A549 treated with dexamethasone at 1 μM for 4 hours (cell line): ENCODE measurements at places on chromosomes 2 and 18. TPM values are rescaled to one million over a fixed set of nuclear protein-coding genes. Genes with fewer than 3 reads are reported as not detected.

The MPP4 gene
- 0.04 to 0.08 TPM (median 0.06 TPM) in 3 of 5 replicates, not detected in the others for total RNA-seq

The PRSS56 gene
- 0.08 to 0.16 TPM (median 0.12 TPM) in 4 of 5 replicates, not detected in the other for total RNA-seq

The C2orf80 gene
- total RNA-seq, result not detected in 5 replicates

The GAL3ST2 gene
- 0.15 to 0.27 TPM (median 0.25 TPM) in 5 replicates for total RNA-seq

The TMEM185B gene
- 41.3 to 48.7 TPM (median 46.8 TPM) in 5 replicates for total RNA-seq

The CTAGE1 gene
- not detected in 5 replicates for total RNA-seq

The KLF11 gene
- total RNA-seq, result 3.0 to 4.6 TPM (median 4.3 TPM) in 5 replicates

The RBM44 gene
- total RNA-seq, result 0.09 to 0.24 TPM (median 0.19 TPM) in 5 replicates

The CXCR1 gene
- not detected in 5 replicates for total RNA-seq

The COLEC12 gene
- 0.02 to 0.06 TPM (median 0.03 TPM) in 5 replicates for total RNA-seq

The STAT4 gene
- 3.9 to 5.7 TPM (median 4.8 TPM) in 5 replicates for total RNA-seq

The HOXD8 gene
- 5.0 to 5.4 TPM (median 5.3 TPM) in 5 replicates for total RNA-seq
